OCI-M1 (cell line): ENCODE measurements at places on chromosomes 3 and 15.

DNA sequence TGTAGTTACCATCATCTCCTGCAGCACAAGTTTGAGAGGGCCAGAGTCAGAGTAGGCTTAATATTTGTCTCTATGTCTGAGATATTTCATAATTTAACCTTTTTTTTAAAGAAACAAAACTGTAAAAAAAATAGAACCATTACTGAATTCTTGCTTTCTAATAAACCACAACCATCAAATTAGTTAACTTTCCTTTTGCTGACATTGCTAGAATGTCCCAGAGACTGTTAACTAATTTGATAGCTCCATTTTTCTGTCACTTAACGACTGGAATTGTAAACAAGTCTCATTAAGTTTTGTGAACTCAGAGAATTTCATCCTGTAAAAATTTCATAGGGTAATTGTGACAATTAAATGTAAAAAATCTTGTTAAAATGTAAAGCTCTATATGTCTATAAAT, 35.6 kb downstream of the IMPG2 start:
- no peak for DNase-seq

DNA sequence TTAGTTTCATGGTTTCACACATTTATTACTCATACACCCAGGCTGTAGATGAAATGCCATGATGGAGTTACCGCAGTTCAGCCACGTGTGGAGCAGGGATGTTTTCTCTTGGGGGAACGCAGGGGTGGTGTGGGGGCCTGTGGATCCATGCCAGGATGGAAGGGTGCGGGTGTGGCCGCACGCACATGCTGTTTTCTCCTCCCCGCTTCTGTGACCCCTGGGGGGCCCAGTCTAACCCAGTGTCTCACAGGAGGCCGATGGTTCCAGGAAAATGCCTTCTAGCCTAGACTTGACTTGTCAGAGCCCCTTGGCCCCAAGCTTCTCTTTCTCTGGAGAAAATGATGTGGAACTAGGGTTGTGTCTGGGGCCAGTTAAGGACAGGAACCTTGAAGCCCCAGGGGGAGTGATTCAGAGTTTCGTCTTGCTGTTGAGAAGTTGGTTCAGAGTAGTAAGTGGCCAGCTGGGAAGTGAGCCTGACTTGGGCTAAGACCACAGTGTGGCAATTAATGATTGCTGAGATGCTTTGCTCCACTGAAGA, 240.4 kb upstream of the BHLHE40 start:
- DNase-seq, result no peak

DNA sequence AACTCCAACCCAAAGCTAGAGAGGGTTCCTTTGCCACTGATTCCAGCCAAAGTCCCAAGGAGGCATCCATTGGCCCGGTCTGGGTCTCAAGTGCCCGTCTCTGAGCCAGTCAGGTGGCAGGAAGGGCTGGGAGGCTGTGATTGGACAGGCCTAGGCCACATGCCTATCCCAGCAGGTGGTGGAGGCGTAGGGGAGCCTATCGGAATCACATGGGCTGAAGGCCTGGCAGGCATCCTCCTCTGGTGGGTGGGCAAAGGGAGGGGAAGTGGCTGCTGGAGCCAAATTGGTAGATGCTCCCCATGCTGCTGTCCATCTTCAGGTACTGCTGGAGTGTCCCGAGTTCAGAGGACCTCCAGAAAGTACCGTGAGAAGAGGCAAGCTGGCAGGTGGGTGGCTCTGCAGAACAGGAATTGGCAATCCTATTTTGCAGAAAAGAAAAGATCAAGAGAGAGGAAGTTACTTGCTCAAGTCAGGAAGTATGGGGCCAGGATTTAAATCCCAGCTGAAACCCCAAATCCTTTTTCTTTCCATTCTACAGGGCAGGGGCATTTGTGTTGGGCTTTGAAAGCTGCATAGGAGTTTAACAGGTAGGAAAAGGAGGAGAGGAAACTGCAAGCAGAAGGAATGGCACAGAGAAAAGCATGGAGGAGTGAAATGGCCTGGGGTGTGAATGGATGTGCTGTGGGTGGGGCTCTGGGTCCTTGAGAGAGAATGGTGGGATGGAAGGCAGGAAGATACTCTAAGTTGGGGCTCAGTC, 3.7 kb downstream of the CHST13 start:
- no peak for DNase-seq

DNA sequence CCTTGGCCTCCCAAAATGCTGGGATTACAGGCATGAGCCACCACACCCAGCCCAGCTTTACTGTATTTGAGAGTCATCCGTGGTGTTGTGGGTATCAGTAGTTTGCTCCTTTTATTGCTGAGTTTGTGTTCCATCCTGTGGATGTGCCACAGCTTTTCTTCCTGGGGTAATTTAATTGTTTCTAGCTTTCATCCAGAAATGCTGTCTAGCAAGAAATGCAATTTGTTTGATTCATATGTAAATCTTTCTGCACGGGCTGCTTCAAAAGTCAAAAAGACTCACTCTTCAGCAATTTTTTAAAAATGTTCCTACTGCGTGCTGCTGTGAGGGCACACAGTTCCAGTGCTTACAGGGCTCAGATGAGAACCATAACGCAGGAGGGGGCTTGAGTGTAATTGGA, 47.1 kb downstream of the CORO2B start:
- no peak for DNase-seq

GRCh38 chr3:64049832-64050231, 26.5 kb upstream of the PSMD6 start:
- no peak for DNase-seq

GRCh38 chr3:157097198-157097597, 62.7 kb downstream of the CCNL1 start:
- DNase-seq, result no peak

GRCh38 chr3:171459137-171459941, 866 bp downstream of the TNIK start:
- DNase-seq, result peak; percentile 57

DNA sequence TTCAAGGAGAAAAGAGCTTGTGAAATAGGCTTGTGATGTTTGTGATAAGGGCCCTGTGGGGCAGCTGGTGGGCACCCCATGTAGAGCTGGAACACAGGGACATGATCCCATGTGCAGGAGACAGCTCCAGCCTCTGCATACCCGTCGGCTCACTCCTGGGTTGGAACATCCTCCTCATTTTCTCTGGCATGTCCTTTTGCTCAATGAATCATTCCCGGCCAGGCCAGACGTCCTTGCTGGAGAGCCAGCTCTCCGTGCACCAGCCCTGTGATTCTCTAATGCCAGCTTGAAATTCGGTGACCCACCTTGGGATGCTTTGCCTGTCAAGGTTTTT, 77.3 kb downstream of the SMAD3 start:
- no peak for DNase-seq

- no peak for DNase-seq
Measured at GRCh38 chr3:197758512-197758911, 8.8 kb downstream of the FYTTD1 start.

- no peak for DNase-seq
Measured at GRCh38 chr3:153079386-153079785, 82.6 kb upstream of the RAP2B start.

DNA sequence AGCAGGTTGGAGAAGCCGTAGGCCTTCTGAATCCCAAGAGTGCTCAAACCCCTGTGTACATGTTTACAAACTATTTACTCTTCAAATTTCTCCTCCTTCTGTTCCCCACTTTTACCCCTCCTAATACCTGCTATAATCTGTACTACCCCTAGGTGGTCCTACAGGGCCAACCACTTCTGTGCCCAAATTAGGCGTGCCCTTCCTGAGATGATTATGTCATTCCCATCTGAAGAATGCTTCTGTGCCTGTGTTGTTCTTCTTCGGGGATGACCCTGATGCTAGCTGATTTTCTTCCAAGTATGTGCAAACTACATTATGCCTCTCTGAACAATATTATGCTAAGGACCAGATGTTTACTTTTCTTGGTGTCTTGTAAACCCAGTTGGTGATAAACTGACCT, 20.5 kb downstream of the RBP2 start:
- DNase-seq, result peak; percentile 4

- no peak for DNase-seq
Measured at GRCh38 chr3:146598535-146598934, 6.6 kb downstream of the PLSCR5 start.

DNA sequence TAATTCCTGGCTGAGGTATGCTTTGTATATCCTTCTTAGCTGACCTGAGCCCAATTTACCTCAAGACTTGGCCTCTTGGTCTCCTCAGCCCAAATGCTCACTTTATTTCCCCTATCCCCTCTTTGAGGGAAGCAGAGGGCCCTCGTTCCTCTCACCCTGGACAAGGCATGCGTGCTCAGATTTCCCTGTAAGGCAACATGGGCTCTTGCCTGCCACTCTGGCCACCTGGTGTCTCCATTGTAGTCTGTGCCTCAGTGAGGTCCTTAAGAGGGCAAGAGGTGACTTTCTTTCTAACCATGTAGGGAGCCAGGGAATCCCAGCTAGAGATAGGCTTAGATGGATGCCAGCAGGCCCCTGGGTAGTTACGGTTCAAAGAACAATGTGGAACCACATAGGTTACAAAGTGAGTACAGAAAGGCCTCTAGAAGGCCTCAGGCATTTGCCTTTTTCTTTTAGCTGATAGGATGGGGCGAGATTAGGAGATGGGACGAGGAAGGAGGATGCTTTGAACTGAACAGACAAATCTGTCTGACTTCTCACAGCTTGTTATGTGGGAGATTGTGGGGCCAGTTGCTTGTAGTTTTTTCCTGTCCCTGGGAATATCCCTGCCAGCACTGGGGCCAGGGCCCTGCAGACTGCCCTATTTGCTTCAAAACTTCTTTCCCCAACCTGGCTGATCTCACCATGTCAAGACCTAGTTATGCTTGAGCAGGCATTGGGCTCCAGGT, 1.1 kb upstream of the INTS14 start:
- DNase-seq, result peak; percentile 23

DNA sequence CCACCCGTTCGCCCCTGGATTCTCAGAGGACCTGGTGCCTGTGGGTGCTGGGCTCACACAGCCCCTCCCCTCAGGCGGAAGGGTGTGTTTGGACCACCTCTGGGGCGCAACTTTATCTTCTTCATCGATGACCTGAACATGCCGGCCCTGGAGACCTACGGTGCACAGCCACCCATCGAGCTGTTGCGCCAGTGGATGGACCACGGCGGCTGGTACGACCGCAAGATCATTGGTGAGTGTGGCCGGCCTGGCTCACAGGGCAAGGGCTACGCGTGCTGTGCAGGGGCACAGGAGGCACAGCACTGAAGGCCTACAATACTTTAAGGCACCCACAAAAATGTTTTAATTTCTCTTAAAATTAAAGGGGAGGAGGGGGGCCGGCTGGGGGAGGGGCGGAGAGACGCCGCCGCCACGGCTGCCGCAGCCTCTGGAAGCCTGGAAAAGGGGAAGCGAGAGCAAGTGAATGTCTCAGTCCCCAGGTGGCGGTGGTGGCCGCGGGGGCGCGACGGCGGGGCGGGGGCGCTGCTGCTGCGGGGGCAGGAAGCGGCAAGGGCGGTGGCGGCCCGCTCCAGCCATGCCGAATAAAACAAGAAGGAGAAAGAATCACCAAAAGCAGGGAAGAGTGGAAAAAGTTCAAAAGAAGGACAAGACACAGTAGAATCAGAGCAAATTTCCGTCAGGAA, 56.8 kb downstream of the DNAH1 start:
- DNase-seq, result peak; percentile 75

DNA sequence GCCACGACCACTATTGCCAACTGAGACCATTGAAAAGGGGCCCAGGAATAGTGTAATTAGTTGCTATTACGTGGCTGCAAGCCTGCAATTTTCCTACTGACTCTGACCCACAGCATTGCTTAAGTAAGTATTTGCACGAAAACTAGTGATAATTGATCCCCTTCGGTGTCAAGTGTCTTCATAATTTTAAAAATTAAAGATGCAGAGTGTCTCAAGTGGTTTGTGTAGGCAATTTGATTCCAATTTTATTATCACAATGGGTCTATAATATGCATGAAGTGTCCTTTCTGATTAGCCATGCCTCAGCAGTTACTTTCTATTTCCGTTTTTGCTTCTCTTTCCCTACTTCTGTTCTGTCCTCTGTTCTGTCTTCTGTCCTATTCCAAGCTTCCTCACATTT, 259.2 kb downstream of the C3orf38 start:
- no peak for DNase-seq

GRCh38 chr3:156388497-156389448, 166.1 kb downstream of the SSR3 start:
- no peak for DNase-seq
